ENCODE measurements at places on chromosomes 12 and 14. TPM values are rescaled to one million over a fixed set of nuclear protein-coding genes. Genes with fewer than 3 reads are reported as not detected.

Gene PRH2
- total RNA-seq: not detected

DNA sequence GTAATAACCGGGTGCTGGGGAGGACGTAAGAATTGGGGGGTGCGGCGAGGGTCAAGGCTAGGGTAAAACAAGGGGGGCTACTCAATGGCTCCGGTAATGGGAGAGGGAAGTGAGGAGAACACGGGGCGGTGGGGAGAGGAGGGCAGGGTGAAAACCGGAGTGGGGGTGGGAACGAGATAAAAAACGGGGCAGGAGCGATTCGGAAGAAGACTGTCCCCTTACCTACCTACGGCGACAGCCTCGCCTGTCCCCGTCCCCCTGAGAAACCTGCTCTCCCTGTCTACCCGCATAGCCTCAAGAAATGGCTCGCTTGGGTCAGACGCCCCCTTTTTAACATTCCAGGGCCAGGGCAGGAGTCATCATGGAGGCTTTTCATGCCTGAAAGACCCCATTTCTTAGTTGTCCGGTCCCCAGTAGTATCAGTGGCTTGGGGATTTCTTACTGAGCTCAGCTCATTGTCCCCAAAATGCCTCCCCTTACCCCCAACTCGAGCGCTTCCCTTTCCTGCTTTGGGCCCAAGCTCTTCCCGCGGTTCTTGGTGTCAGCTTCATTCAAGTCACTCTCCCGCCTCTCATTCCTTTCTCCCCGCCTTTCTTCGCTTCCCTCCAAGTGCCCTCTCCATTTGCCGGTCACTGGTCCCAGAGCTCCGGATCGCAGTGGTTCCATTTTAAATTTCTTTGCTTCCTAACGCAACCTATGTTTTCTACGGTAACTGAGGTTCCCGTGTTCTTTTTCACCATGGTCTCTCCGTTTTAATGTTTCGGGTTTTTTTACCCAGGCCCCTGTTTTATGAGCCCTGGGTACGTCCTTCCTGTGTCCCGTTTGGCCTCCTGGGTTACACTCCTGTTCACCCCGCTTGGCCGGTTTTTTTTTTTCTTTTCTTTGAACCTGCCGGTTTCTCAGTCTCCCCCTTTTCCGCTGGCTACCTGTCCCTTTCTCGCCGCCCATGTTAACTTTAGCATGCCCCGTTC lies 1.2 kb upstream of the WSB2 start:
- DNase-seq: peak; percentile 63
- peak overlapping the region; percentile 99 for H3K27ac ChIP-seq
- no peaks in the 10 kb centered on the region for H3K36me3 ChIP-seq

DNA sequence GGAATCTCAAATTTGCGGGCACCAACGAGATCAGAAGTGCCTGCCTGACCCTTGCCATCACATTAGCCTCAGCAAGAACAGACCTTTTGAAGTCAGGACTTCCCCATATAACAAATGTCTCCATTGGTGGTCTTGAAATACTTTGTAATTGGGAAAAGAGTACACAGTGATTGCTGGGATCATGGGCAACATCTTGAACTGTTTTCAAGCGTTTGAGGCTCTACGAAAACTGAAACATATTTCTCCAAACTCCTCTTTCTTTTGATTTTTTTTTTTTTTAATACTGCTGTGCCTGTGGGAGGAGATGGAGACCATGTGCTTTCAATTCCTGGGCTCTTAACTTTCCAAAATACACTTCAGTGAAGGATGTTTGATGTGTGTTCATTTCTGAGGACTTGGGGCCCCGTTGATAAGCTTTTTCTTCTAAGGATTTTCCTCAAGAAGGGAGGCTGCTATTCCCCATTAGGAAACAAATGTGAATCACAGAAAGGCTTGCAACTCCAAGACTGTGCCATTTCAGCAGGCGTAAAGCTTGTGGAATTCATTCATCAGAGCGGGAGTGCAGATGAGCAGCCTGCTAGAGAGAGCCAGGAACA lies 94.5 kb downstream of the TMEM132C start:
- no peaks in the 10 kb centered on the region for H3K4me1 ChIP-seq
- no peak overlapping the region for H3K27ac ChIP-seq
- DNase-seq: no peak
- no peaks in the 10 kb centered on the region for H3K36me3 ChIP-seq

DNA sequence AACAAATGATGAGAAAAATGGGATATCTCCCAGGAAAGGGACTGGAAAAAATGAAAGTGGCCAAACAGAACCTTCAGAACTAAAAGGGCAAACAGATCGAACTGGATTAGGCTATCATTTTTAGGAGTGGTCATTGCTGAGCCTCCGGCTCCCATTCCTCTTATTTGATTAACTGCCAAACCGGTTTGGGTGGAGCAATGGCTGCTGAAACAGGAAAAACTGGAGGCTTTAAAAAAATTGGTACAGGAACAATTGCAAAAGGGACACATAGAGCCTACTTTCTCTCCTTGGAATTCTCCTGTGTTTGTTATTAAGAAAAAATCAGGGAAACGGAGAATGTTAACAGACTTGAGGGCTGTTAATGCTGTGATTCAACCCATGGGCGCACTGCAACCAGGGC lies 49.7 kb downstream of the TNFAIP2 start:
- no peaks in the 10 kb centered on the region for H3K36me3 ChIP-seq
- H3K4me3 ChIP-seq: no peak overlapping the region
- H3K27me3 ChIP-seq: no peaks in the 10 kb centered on the region
- no peak overlapping the region for H3K27ac ChIP-seq
- DNase-seq: no peak
- peaks cover 14% of the 10 kb centered on the region for H3K4me1 ChIP-seq

- H3K27ac ChIP-seq: no peak overlapping the region
- DNase-seq: no peak
- H3K4me1 ChIP-seq: no peaks in the 10 kb centered on the region
- no peaks in the 10 kb centered on the region for H3K36me3 ChIP-seq
- H3K27me3 ChIP-seq: no peaks in the 10 kb centered on the region
Measured at GRCh38 chr14:44287858-44288257, 219.2 kb downstream of the FSCB start.

Gene COX14
- total RNA-seq: 85.0 TPM

GRCh38 chr14:52906141-52906601 lies 44.7 kb downstream of the FERMT2 start:
- H3K27me3 ChIP-seq: no peaks in the 10 kb centered on the region
- DNase-seq: no peak
- no peak overlapping the region for H3K4me3 ChIP-seq
- no peak overlapping the region for H3K27ac ChIP-seq
